Omental fat pad (tissue), 4 donors: ENCODE measurements at places on chromosomes 6 and 20.

DNA sequence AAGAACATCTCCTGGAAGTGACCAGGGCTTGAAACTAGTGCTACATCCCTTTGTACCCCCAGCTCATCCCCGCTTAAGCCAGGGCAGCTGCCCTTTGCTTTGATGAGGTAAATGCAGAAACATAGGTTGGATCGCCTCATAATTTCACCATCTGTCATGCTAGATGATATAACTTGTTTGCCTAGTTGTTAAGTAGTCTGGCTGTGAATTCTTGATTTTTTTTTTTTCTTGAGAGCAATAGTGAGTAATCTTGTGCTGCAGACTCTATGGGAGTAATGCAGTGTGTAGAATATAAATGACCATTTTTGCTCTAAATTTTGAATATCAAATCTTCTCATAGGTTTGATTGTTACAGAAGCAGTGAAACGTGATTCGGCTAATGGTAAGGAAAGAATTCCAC is 4.1 kb downstream of the TRDN start:
- DNase-seq = no peak

- no peak for DNase-seq
These were observed 290.2 kb downstream of the BTBD3 start for GRCh38 chr20:12207875-12208274.

DNA sequence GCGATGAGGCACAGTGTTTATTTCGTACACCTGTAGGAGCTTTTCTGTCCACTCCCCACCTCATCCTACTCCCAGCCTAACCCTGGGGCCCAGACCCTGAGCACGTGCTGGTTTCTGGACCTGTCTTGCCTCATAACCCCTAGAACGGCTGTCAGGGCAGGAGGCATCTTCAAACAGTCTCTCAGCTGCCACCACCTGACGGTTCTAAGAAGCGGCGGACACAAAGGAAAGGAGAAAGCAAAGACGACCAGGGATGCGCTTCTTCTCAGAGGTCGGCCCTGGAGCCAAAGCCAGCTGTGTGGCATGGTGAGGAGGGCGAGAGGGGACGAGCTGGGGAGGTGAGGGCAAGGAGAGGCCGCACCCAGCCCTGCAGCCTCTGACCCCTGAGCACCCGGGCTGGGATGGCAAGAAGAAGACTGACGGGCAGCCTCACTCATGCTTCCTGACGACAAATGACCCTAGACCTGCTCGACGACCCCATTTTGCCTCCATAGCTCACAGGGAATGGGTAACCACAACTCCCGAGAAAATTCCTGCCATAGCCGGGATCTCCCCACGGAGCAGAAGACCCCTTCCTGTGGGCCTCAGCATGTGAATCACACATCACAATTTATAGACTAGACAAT is 62.1 kb downstream of the WDR27 start:
- no peak for DNase-seq

- DNase-seq = no peak
These were observed 137.0 kb upstream of the SULF2 start for GRCh38 chr20:47922269-47922668.

DNA sequence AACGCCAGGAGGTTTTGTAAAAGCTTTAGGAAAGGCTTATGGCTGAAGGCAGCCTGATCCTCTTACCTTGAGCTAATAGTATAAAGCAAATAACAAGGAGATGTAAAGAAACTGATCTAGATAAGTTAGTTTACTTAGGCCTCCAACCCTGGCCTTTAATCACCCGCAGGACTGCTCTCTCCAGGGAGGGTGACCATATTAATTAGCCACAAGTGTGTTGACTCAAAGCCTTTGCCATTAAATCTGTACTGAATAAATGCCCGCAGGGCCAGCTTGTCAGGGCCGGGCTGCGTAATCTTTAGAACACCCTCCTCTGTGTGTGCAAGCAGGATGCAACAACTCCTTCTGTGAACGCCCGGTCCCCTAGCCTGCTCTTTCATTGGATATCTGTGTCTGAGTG is 6.1 kb upstream of the PRSS16 start:
- no peak for DNase-seq

DNA sequence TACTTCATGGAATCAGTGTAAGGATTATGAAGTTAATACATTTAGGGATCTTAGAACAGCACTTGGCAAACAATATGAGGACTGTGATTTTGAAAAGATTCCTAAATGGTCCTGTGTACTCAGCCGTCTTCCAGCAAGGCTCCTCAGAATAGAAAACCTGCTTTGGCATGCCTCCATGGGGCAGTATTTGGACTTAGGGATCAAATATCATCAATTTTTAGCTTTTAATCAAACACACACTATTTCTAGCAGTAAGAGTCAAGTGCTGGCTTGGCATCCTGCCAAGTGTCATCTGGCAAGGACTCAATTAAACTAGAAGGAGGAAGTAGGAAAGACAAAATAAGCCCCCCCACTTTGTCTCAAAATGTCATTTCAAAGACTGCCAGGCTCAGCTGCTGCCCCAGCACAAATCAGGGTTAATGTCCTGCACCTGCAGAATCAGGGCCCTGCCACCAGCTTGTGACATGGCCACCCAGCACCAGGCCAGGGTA is 40.8 kb downstream of the IYD start:
- DNase-seq = peak; percentile 65

DNA sequence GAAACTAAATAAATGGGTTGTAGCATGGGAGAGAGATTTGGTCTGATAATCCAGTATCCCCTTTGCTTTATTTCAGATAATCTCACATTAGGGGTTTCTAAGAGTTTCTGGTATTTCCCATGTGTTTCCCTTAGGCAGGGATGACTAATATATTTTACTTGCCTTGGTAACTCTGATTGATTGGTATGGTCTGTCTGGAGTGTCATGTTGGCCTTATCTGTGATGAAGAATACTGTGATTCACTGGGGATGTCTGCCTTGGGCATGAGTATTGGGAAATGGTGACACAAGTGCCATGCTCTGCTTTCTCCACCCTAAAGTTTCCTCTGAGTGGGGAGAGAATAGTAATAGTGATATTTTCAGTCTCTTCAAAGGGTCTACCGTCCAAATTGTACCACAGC is 10.1 kb downstream of the SLC22A2 start:
- DNase-seq = no peak

DNA sequence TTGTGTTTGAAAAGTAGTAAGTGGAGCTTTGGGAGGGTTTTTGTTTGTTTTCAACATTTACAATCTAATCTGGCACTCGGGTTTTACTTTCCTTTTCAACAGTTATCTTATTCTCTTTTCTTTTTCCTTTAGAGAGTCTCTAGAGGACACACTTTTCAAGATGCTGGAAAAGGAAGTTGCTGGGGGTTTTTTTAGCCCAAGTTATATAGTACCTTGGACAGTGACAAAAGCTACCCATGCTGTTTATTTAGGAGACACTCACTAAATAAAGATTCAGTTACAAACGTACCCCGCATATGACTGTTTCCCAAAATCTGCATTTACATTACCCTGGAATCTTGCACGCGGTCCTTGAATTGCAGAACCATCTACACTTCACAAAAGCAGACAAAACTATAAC is 78.8 kb downstream of the MAP7 start:
- no peak for DNase-seq

GRCh38 chr6:121726596-121726995 is 291.1 kb downstream of the GJA1 start:
- no peak for DNase-seq

DNA sequence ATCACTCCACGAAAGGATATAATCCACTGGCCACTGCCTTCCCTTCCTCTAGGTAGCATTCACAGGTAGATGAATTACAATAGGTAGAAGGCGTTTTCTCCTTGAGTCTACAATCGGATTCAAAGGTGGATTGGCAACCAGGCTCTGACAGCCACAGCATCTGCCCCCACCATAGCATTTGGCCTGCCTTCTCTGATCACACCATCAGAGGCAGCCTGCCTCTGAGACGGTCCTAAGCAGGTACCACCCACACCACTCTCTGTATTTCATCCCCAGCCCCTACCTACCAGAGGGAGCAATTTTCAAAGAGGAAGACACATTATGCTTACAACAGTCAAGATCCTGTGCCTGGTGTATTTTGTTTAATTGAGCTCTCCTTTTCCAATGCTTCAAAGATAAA is 210.5 kb upstream of the SPTLC3 start:
- DNase-seq = no peak

DNA sequence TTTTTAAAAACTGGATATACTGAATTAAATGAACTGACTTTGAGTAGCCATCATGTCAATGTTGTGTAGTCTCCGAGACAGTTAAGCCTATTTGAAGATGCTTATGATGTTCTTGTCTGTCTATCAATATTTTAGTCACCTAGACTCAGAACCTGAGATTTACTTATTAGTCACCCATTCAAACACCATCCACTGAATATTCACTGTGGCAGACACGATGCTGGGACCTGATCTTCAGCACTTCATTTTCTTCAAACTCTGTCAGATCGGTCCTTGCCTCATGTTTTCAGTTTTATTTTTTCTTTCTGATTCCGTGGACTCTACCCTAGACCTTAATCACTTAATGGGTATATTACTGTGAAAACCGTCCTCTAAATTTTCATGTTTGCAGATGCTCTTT is 123.7 kb upstream of the MCHR2 start:
- no peak for DNase-seq

DNA sequence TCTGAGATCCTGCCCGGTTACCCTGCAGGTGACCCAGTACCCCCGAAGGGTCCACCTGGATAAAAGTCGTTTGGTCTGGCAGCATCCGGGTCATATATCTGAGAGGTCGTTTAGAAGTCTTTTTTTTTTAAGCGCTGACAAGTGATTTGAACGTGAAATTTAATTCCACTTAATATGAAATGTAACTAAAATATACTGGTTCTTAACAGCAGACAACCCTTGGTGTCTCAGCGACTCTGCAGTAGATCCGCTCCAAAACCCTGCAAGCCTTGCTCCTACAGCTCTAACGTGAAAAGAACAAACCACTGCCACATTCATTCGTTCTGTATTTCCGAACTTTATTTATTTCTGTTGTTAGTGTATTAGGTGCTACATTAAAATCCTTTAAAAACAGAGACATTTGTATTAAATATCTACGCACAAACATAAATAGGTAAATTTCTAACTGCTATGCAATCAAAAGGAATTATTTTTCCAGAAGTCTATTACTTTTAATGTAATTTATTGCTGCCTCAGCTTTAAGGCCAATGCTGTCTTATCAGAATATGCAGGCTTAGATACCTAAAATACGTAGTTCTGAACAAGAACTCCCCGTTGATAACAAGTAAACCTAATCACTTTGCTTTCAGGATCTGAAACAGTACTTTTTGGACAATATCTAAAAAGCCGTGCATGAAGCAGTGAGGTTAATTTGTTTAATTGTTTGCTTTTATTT is 33.5 kb upstream of the TCF21 start:
- DNase-seq = no peak

- DNase-seq = no peak
These were observed 140.6 kb downstream of the PXDC1 start for GRCh38 chr6:3610921-3611320.

DNA sequence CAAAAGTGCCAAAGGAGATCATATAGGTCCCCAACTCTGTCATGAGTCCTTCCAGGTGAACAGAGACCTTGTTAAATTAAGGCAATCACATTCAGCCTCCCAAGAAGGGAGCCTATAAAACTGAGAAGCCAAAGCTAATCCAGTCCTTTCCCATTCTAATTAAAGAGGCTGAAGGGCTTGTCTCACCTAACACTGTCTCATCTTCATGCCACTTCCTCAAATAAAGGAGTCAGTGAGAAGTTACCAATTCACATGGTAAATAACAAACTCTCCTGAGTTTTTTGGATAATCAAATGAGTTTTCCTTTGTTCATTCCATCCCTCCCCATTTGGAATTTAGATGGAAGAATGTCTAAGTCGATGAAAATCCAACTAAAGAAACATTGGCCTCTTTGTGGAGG is 242.8 kb downstream of the UST start:
- no peak for DNase-seq

DNA sequence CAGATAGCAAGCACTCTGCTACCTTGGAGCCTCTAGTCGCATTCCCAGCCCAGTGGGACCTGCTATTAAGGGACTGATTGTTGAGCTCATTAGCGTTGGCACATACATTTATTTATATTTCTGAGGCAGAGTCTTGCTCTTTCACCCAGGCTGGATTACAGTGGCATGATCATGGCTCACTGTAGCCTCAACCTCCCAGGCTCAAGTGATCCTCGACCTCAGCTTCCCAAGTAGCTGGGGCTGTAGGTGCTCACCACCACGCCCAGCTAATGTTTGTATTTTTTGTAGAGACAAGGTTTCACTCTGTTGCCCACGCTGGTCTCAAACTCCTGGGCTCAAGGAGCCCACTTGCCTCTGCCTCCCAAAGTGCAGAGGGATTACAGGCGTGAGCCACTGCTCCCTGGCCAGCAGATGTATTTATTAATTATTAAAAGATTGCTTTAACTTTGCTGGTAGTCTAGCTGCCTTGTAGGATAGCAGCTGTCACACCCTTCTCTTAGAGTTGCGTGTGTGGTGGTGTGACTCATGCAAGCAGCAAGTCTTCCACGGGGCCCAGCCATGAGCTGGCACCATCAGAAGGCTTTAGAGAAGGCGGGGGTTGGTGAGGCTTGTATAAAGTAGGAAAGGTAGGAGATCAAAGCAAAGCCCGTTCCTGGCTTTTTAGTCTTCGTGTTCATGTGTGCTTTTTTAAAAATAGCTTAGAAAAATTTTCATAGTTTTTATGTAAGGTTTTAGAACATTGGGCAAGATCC is 16.5 kb downstream of the ACTR5 start:
- no peak for DNase-seq

GRCh38 chr6:122615409-122615808 is 5.2 kb downstream of the PKIB start:
- DNase-seq = no peak

DNA sequence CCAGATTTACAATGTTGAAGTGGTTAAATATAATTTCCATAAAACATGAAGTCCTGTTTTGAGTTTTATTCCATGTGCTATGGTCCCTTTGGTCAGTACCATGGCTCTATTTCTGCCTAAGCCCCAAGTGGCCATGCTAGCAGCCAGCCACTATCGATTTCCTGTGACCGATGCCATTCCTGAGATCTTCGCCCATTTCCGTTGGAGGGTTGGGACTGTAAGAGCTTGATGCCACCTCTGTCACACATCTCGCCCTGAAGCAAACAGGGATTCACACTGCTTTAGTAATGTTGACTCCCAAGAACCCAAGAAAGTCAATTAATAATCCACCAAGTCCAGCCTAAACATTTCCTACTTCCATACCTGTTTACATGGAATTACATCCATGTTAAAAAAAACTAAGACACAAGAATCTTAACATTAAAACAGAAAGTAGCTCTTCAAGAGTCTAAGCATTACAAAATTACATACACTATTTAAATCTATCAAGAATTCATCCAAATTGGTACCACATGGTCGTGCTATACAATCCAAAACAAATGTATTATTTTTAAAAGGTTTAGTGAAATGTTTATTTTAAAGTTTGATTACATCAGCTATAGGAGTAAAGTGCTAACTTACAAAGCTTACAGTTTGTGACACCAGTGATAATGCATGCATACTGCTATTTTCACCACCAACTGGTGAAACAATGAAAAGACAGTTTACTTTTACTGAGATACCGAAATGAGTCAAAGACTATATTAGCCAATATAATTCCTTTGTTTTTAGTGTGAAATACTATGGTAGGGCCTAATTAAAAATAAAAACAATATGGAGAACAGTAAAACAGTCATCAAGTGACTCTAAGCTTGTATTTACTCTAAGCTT is 2.5 kb downstream of the RBM39 start:
- no peak for DNase-seq
